ENCODE measurements at places on chromosomes 7 and 10.

DNA sequence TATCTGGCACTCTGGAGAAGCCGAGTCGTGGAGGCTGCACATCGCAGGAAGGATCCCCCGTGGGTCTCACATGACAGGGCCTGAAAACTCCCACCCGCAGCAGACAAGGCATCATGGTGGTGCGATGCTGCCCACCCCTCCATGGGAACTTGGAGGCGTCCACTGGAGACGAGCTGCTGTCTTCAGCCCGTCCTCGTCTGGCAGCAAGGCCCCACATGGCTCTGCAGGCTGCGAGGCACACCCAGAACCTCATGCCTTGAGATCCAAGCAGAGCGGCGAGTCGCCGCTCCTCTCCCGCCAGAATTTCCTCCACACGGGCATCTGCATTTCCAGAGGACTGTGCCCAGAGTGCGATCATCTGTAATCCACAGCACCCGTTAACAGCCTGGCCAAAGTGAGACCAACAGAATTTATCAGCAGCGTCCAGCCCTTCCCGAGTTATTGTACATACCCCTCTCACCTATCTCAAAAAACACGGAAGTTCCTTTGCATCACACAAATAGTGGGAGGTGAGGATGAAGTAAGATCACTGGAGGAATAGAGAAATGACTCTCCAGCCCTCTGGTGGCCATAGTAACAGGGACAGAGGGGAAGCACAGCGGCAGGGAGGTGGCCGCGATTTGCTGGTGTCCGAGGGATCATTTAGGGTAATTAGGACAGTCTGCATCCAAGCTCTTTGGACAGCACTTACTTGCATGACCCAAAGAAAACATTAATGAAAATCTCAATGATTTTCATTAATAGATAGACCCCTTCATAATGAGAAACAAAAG is 292.4 kb downstream of the USP6NL start:
- no peak for DNase-seq

DNA sequence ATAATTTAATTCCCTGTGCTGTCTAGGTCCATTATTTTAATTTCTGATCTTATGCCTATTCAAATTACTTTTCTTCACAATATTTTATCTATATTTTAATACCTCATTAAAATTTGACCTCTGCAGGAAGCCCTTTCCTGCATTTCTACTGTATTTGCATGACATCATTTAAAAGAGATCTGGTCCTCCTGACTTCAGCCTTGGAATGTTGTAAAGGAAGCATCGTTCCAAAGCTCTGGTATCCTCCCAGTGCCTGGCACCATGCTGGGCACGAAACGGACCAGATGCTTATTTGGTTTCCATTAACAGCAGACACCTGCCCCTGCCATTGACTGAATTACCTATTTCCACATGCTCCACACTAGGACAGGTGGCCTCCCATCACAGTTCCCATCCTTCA is 247.5 kb downstream of the KLF6 start:
- DNase-seq = no peak

- no peak for DNase-seq
These were observed 35.3 kb downstream of the RASGEF1A start for GRCh38 chr10:43231523-43232078.

GRCh38 chr7:83429493-83429892 is 219.4 kb downstream of the SEMA3E start:
- DNase-seq = no peak

- no peak for DNase-seq
These were observed 225.8 kb upstream of the TCERG1L start for GRCh38 chr10:131537281-131537680.

- no peak for DNase-seq
These were observed 51.8 kb upstream of the CHST3 start for GRCh38 chr10:71912431-71912830.

DNA sequence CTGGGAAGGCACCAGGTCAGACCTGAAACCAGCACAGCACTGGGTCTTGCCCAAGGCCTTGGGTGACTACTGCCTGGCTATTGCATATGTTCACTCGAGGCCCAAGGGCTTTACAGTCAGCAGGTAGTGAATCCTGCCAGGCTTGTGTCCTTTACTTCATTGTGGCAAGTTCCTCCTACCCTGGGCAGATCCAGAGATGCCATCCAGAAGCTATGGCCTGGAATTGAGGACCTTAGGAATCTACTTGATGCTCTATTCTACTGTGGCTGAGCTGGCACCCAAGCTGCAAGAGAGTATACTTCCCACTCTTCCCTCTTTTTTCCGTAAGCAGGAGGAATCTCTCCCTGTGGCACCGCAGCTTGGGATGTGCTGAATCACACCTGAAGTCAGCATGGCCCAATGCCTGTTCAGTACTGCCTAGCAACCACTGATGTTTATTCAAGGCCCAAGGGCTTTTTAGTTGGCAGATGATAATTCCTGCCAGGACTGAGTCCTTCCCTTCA is 246.7 kb upstream of the CTBP2 start:
- peak; percentile 36 for DNase-seq

GRCh38 chr7:134351424-134351823 is 34.7 kb upstream of the SLC35B4 start:
- DNase-seq = no peak

DNA sequence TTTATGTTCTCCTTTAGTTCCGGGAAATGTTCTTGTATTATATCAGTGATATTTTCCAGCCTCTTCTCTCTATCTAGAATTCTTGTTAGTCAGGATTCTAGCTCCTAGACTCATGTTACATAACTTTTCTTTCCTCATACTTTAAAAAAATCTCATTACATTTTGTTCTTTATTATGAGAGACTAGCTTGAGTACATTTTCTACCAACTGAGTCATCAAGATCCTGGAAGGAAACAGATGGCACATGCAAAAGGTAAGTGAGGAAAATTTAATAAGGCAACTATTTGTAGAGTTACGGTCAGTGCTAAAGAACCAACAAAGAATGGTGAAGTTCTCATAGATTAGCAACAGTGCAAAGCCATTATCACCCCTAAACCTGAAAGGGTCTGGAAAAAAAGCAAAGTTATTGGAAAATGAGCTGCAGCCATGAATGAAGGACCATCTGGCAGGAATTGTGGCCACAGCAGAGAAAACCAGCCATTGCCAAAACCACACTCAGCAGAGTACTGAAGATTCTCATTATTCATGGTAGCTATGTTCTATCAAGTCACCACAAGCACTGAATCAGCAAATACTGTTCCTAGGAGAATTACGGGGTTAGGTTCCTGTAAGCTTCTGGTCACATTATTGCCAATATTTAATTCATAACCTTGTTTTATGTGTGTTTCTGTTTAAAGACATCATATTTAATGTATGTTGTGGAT is 98.3 kb upstream of the C7orf33 start:
- DNase-seq = no peak

GRCh38 chr10:72424561-72424960 is 69.8 kb upstream of the DNAJB12 start:
- no peak for DNase-seq

GRCh38 chr7:7988706-7989105 is 20.1 kb downstream of the GLCCI1 start:
- DNase-seq = no peak

DNA sequence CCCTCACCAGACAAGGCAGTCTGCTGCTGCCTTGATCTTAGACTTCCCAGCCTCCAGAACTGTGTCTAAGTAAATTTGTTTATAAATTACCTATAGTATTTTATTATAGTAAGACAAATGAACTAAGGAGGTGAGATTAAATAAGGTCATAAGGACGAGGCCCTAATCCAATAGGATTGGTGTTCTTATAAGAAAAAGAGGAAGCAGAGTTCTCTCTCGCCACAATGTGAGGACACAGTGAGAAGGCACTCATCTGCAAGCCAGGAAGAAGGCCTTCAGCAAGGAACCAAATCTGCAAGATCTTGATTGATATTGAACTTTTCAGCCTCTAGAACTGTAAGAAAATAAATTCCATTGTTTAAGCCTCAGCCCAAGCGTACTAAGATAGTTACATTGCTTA is 6.1 kb upstream of the ZNF438 start:
- no peak for DNase-seq
